ENCODE measurements at places on chromosomes 6 and 20. TPM values are rescaled to one million over a fixed set of nuclear protein-coding genes. Genes with fewer than 3 reads are reported as not detected.
A peak's percentile ranks its signal among the peaks of the same experiment; 100 is the strongest.

Gene SLC22A23
- 0.41 TPM for total RNA-seq

Gene ZNF391
- total RNA-seq = 6.8 TPM

Gene KDM1B
- 12.0 TPM for total RNA-seq

Gene PLA2G7
- not detected for total RNA-seq

DNA sequence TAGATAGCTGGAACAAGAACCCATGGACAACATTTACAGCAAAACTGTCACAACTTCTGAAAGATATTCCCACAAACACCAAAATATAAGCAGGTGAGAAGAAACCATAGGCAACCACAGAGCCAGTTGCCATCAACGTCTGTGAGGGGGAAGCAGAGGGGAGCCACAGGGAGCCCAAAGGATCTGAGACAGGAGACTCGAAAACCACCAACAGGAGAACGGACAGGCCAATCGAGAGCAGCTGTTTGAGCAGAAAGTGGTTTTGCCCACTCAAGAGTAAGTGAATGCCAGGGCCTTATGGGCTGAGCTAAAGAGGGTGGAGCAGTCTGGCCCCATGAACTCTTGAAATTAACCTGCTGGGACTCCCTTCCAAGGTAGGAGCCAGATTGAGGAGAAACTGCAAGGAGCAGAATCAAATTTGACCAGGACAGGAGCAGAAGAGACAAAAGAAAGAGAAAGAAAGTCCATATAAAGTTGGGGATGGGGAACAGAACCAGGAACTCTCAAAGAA lies 195.4 kb downstream of the ANKRD60 start:
- no peaks in the 10 kb centered on the region for H3K4me1 ChIP-seq
- H3K27me3 ChIP-seq = peaks cover 30% of the 10 kb centered on the region
- H3K4me3 ChIP-seq = no peak overlapping the region
- H3K27ac ChIP-seq = no peak overlapping the region

GRCh38 chr20:48705240-48706115 lies 122.3 kb downstream of the PREX1 start:
- H3K36me3 ChIP-seq = peaks cover 46% of the 10 kb centered on the region
- no peak overlapping the region for H3K4me3 ChIP-seq
- H3K4me1 ChIP-seq = peaks cover 40% of the 10 kb centered on the region
- no peaks in the 10 kb centered on the region for H3K27me3 ChIP-seq
- peak overlapping the region; percentile 36 for H3K27ac ChIP-seq

DNA sequence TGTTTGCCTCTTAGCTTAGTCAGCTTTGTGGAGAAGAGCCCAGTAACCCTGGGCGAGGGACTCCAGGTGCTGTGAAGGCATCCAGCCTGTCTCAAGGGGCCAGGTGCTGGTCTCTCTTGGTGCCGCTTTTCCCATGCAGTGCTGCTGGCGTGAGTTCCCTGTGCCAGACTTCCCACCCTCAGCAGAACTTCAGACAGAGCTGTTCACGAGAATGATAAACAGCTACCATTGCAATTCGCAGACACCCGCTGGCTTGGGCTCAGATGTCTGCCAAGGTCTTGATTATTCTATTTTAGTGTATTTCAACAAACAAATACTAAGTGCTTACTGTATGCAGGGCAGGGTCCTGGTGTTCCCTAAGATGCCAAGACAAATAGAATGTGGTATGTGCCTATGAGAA lies 57.7 kb downstream of the RNF217 start:
- H3K27ac ChIP-seq = no peak overlapping the region
- no peak for DNase-seq
- H3K27me3 ChIP-seq = no peaks in the 10 kb centered on the region
- no peaks in the 10 kb centered on the region for H3K4me1 ChIP-seq
- H3K4me3 ChIP-seq = no peak overlapping the region
- H3K36me3 ChIP-seq = no peaks in the 10 kb centered on the region

DNA sequence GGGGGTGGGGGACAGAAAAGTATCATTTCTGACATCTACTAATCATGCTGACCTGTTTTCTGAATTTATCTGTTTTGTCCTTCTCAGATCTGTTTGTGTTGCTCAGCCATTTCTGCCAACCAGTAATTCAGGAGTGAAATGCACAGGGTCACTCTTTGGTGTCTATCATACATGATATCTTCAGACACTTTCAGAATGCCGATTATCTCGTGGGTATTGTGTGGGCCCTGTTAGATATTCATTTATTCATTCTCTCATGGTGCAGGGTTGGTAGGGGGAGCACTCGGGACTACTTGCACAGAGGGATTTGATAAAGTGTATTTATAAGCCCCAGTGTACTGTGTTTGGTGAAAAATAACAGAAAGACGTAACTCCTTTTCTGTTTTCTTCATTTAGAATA lies 101.2 kb upstream of the CITED2 start:
- H3K27ac ChIP-seq = no peak overlapping the region
- no peaks in the 10 kb centered on the region for H3K4me1 ChIP-seq
- no peaks in the 10 kb centered on the region for H3K27me3 ChIP-seq
- H3K36me3 ChIP-seq = no peaks in the 10 kb centered on the region

GRCh38 chr6:50826803-50827202 lies 8.1 kb downstream of the TFAP2B start:
- no peaks in the 10 kb centered on the region for H3K4me1 ChIP-seq
- no peak overlapping the region for H3K4me3 ChIP-seq
- H3K36me3 ChIP-seq = no peaks in the 10 kb centered on the region
- no peak overlapping the region for H3K27ac ChIP-seq
- DNase-seq = no peak

DNA sequence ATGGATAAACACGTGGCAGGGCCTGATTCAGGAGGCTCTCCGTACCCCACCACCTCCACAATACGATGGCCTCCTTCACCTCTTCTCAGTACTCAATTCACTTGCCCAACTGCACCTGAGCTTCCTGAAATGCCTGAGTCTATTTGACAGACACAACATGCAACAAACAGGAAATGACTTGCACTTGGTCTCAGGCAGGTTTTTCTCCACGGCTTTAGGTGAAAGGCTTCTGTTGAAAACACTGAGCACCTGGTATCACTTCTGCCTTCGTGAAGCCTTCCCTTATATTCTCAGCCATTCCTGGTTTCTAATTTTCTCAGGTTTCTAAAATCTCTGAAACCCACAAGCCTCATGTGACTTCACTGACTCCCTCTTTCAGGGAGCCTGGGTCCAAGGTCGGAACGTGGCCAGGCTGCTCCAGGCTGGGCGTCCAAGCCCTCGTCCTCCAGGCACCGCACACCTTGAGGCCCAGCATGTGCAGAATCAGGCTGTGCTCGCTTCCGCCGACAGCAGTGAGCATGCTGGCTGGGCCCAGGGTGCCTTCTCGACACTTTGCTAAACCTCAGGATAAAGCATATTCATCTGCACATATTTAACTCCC lies 34.7 kb downstream of the TAF4 start:
- no peaks in the 10 kb centered on the region for H3K27me3 ChIP-seq
- peaks cover 41% of the 10 kb centered on the region for H3K4me1 ChIP-seq
- peak overlapping the region; percentile 87 for H3K27ac ChIP-seq
- no peak for DNase-seq
- peaks cover 7% of the 10 kb centered on the region for H3K36me3 ChIP-seq
- no peak overlapping the region for H3K4me3 ChIP-seq

- H3K27me3 ChIP-seq = no peaks in the 10 kb centered on the region
- no peak for DNase-seq
- H3K27ac ChIP-seq = no peak overlapping the region
- H3K4me3 ChIP-seq = no peak overlapping the region
- no peaks in the 10 kb centered on the region for H3K4me1 ChIP-seq
Measured at GRCh38 chr6:123529058-123529457, 107.7 kb downstream of the TRDN start.

GRCh38 chr6:137307163-137307854 lies 88.1 kb upstream of the IFNGR1 start:
- H3K4me3 ChIP-seq = no peak overlapping the region
- no peak overlapping the region for H3K27ac ChIP-seq
- no peaks in the 10 kb centered on the region for H3K36me3 ChIP-seq
- no peaks in the 10 kb centered on the region for H3K27me3 ChIP-seq

GRCh38 chr20:34654207-34654744 lies 22.6 kb downstream of the PIGU start:
- H3K27me3 ChIP-seq = no peaks in the 10 kb centered on the region
- H3K4me1 ChIP-seq = no peaks in the 10 kb centered on the region
- no peak overlapping the region for H3K4me3 ChIP-seq
- DNase-seq = no peak

- peak overlapping the region; percentile 55 for H3K4me3 ChIP-seq
- H3K27ac ChIP-seq = no peak overlapping the region
- no peak for DNase-seq
Measured at GRCh38 chr6:19805129-19805481, 32.1 kb upstream of the ID4 start.

DNA sequence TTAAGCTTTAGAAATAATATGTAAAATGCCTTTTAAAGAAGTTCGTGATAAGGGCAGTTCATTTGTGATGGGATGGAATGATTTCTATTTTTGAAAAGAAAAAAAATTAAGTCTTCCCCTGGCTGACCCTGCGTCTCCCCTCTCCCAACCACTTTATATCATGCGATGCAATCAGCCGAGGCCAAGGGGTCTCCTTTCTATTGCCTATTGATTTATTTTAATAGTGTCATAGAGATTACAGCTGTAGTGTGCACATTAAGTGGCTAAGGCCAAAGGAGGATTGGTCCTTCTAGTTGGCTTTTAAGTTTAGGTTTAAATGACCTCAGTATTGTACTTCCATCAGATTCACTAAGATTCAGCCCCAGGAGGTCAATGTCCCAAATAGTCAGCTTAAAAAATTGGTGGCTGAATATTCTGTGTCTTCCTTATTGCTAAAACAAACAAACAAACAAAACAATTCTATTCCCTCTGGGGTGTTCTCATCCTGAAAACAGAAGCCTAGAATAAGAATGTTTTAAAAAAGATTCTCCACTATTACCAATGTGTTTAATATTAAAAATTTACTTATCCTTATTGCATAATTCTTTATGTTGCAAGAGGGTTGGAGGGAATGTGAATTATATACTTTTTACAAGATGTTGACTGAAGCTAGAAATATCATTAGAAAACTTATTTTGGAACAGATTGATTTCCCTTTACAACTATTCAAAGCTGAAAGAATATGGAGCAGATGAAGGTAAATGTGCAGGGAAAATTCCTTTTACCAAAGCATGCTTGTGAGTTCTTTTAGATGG lies 359.1 kb downstream of the SAMD5 start:
- H3K4me3 ChIP-seq = no peak overlapping the region
- DNase-seq = no peak
- no peaks in the 10 kb centered on the region for H3K4me1 ChIP-seq
- H3K27ac ChIP-seq = no peak overlapping the region

DNA sequence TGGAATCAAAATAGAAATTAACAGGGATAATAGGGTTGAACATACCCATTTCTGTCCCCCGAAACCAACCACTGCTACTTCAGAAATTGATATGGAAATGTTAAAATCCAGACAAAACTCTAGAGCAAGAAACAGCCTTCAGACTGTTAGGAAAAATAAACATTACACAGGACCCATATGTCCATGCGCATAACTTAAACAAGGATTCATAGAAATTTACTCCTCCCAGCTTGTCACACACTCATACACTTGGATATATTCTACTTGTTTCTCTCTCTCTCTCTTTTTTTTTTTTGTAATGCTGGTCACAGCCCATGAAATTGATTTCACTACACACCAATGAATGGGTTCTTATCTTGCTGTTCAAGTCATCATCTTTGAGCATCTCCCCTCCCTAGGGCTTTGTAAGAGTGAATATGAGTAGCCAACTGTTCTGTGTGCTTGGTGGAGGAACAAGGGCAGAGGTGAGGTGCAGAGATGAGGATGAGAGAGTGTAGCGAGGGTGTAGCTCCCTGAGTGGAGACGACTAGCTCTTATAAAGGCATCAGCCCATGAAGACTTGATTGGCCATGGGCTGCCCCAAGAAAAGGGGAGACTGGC lies 61.8 kb upstream of the MLN start:
- H3K27ac ChIP-seq = no peak overlapping the region
- no peak for DNase-seq
- H3K36me3 ChIP-seq = peaks cover 2% of the 10 kb centered on the region
- peaks cover 3% of the 10 kb centered on the region for H3K27me3 ChIP-seq
- no peak overlapping the region for H3K4me3 ChIP-seq

- H3K4me3 ChIP-seq = no peak overlapping the region
- H3K27ac ChIP-seq = no peak overlapping the region
Measured at GRCh38 chr20:39773380-39774000, 811.3 kb downstream of the DHX35 start.

- no peaks in the 10 kb centered on the region for H3K4me1 ChIP-seq
- no peak overlapping the region for H3K4me3 ChIP-seq
- DNase-seq = no peak
- no peak overlapping the region for H3K27ac ChIP-seq
- no peaks in the 10 kb centered on the region for H3K27me3 ChIP-seq
Measured at GRCh38 chr6:96058082-96058481, 42.3 kb downstream of the FUT9 start.

- no peak overlapping the region for H3K4me3 ChIP-seq
- no peaks in the 10 kb centered on the region for H3K27me3 ChIP-seq
- no peak overlapping the region for H3K27ac ChIP-seq
- peaks cover 16% of the 10 kb centered on the region for H3K36me3 ChIP-seq
- DNase-seq = no peak
- H3K4me1 ChIP-seq = no peaks in the 10 kb centered on the region
Measured at GRCh38 chr20:32167552-32167951, 40.0 kb downstream of the PLAGL2 start.

DNA sequence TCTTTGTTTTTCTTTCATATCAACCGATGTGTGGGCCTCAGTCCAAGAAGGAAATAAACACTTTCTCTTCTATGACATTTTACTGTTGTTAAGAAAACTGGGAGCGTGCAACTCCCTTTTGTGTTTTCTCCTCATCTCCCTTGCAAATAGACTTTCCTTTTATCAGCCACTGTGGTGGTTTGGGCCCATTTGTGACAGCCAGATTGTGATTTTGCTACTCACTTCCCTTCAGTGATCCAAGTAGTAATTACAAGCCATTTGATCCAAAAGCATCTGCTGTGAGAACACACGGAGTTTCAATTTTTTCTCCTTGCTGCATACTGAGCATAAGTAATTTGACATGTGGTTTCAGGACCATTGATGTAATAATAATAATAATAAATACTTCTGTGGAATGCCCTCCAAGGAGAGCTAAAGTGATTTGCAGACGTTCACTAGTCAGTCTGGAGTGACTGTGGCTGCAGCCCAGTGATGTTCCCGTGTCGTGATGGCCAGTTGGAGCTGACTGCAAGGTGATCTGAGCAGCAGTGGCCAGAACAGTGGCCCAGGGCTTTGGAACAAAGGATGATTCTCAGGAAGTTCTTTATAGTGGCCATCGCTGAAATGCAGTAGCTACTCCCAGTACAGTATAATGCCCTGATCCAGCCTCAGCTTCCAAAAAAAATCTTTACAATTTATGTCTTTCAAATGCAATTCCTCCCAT lies 91.9 kb upstream of the CLDN20 start:
- no peaks in the 10 kb centered on the region for H3K36me3 ChIP-seq
- DNase-seq = no peak
- peak overlapping the region; percentile 3 for H3K4me3 ChIP-seq
- H3K27me3 ChIP-seq = no peaks in the 10 kb centered on the region
- H3K27ac ChIP-seq = peak overlapping the region; percentile 81
- peaks cover 37% of the 10 kb centered on the region for H3K4me1 ChIP-seq

DNA sequence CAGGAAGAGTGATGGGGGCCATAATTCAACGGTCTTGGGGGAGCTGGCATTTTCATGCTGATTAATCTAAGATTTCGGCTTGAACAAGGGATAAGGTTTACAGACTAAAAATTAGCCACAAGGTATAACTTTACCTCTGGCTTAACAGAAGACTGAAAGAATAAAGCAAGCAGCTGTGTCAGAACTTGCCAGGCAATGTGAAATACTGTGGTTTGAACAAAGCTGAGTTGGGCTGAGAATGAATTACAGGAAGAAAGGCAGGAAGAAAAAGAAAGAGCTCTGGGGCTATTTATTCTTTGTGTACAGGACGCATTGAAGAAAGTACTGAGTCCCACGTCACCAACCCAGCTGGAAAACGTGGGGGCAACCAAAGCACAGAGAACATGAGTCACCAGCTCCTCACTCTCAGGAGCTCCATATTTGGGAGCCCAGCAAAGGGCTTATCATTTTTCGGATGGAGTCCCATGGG lies 121.5 kb upstream of the NEDD9 start:
- H3K4me3 ChIP-seq = peak overlapping the region; percentile 54
- peak overlapping the region; percentile 91 for H3K27ac ChIP-seq
- peak; percentile 80 for DNase-seq
- H3K36me3 ChIP-seq = peaks cover 84% of the 10 kb centered on the region
- H3K4me1 ChIP-seq = peaks cover 78% of the 10 kb centered on the region

Data from activated naive CD8-positive, alpha-beta T cell treated with anti-CD3 and anti-CD28 coated beads for 36 hours (primary cell).